ENCODE measurements at places on chromosomes 1 and 21. TPM values are rescaled to one million over a fixed set of nuclear protein-coding genes. Genes with fewer than 3 reads are reported as not detected.

The SWT1 gene
- total RNA-seq: 10.2 TPM

The ZBTB7B gene
- total RNA-seq: 25.5 TPM

The TGFBR3 gene
- 125 TPM for total RNA-seq

The FCRL2 gene
- total RNA-seq: 0.20 TPM

The CELF3 gene
- total RNA-seq: 0.49 TPM

The SAMD13 gene
- total RNA-seq: 1.7 TPM

The TSPAN2 gene
- total RNA-seq: 4.6 TPM

The C1orf87 gene
- 0.20 TPM for total RNA-seq

The MYBPH gene
- 2.1 TPM for total RNA-seq

The KDF1 gene
- 4.0 TPM for total RNA-seq

The CSMD2 gene
- total RNA-seq: 2.4 TPM

The TNNT2 gene
- 9.7 TPM for total RNA-seq

The REG4 gene
- not detected for total RNA-seq

The TMEM61 gene
- total RNA-seq: 0.30 TPM

The TTC34 gene
- total RNA-seq: 0.10 TPM

The CFAP57 gene
- total RNA-seq: 0.39 TPM

The PDE4B gene
- total RNA-seq: 33.3 TPM

The SV2A gene
- 1.1 TPM for total RNA-seq

The LCE6A gene
- total RNA-seq: 4.4 TPM

The OR2L3 gene
- not detected for total RNA-seq

The TRNP1 gene
- total RNA-seq: 4.0 TPM

The DYNLT5 gene
- total RNA-seq: 4.5 TPM

The B3GALNT2 gene
- total RNA-seq: 40.3 TPM

The LCK gene
- 1.2 TPM for total RNA-seq

The ACTL8 gene
- total RNA-seq: not detected

The SPATA6 gene
- 24.4 TPM for total RNA-seq

The RSPH1 gene
- total RNA-seq: 0.39 TPM

The AJAP1 gene
- 0.30 TPM for total RNA-seq

The PLPPR4 gene
- total RNA-seq: 3.9 TPM

The TIAM1 gene
- total RNA-seq: 67.8 TPM

The TESK2 gene
- total RNA-seq: 7.4 TPM

The ILDR2 gene
- 0.30 TPM for total RNA-seq

The DCST1 gene
- total RNA-seq: 0.10 TPM

The RALGPS2 gene
- total RNA-seq: 34.8 TPM

The OLIG2 gene
- 0.10 TPM for total RNA-seq

The TIE1 gene
- total RNA-seq: 19.5 TPM

The TDRKH gene
- 6.0 TPM for total RNA-seq

The TBX19 gene
- 1.9 TPM for total RNA-seq

The LY9 gene
- 0.89 TPM for total RNA-seq

The NHLH1 gene
- 0.20 TPM for total RNA-seq

The CTSK gene
- total RNA-seq: 177 TPM

The STRIP1 gene
- total RNA-seq: 41.3 TPM

The MANEAL gene
- 3.5 TPM for total RNA-seq

The CELA3A gene
- total RNA-seq: not detected

The CELA2B gene
- 0.30 TPM for total RNA-seq
